Cardiac atrium fibroblast (primary cell): ENCODE measurements at places on chromosomes 2 and 18. TPM values are rescaled to one million over a fixed set of nuclear protein-coding genes. Genes with fewer than 3 reads are reported as not detected.

The SEPTIN2 gene
- 364 and 366 TPM in 2 replicates for total RNA-seq

The ABHD3 gene
- 5.1 and 7.5 TPM in 2 replicates for total RNA-seq

The AQP12B gene
- total RNA-seq, result not detected in 2 replicates

The FKBP7 gene
- 29.5 and 37.4 TPM in 2 replicates for total RNA-seq

The RTN4 gene
- total RNA-seq, result 236 and 280 TPM in 2 replicates

The CYP1B1 gene
- 13.2 and 64.0 TPM in 2 replicates for total RNA-seq

The ZNF236 gene
- total RNA-seq, result 4.4 and 4.7 TPM in 2 replicates

The ATOH8 gene
- 115 and 129 TPM in 2 replicates for total RNA-seq

The SLC9A4 gene
- not detected in 2 replicates for total RNA-seq

The ESPNL gene
- total RNA-seq, result under 0.01 and 0.16 TPM in 2 replicates

The RUFY4 gene
- total RNA-seq, result not detected in 2 replicates

The TGOLN2 gene
- total RNA-seq, result 79.6 and 98.8 TPM in 2 replicates

The LDLRAD4 gene
- not detected in 2 replicates for total RNA-seq

The INHBB gene
- total RNA-seq, result 4.0 and 7.6 TPM in 2 replicates

The VWC2L gene
- not detected in 2 replicates for total RNA-seq

The FEV gene
- not detected in 2 replicates for total RNA-seq

The CRYGC gene
- total RNA-seq, result not detected in 2 replicates

The PXDN gene
- 441 and 588 TPM in 2 replicates for total RNA-seq

The HMSD gene
- not detected in 2 replicates for total RNA-seq

The LIMS2 gene
- 3.2 and 10.8 TPM in 2 replicates for total RNA-seq

The SRD5A2 gene
- not detected in 2 replicates for total RNA-seq

The PROKR1 gene
- total RNA-seq, result not detected in 2 replicates

The PPM1G gene
- 54.6 and 54.7 TPM in 2 replicates for total RNA-seq

The GPD2 gene
- total RNA-seq, result 20.4 and 54.7 TPM in 2 replicates
